Stimulated activated CD4-positive, alpha-beta T cell treated with anti-CD3 and anti-CD28 coated beads, TNF-alpha, amount 100 ng/mL, for 48 hours (primary cell): ENCODE measurements at places on chromosomes 6 and 20.
A peak's percentile ranks its signal among the peaks of the same experiment; 100 is the strongest.

DNA sequence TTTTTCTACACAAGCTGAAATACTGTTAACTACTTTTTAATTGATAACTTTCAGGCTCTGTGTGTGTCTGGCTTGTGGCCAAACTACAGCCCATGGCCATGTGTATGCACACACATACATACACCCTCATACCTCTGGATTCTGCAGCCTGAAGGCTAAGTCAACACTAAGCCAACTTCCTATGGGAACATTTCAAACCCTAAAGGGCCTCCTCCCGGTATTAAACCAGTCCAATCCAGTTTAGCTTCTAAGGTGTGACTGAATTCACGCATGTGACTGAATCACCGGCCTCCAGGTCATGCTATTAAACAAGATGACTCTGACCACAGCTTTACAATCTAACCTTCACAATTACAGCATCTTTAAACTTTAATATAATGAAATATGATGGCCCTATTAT, 20.7 kb upstream of the DST start:
- DNase-seq = no peak

- no peak for DNase-seq
These were observed 117.0 kb upstream of the PRL start for GRCh38 chr6:22413681-22414311.

DNA sequence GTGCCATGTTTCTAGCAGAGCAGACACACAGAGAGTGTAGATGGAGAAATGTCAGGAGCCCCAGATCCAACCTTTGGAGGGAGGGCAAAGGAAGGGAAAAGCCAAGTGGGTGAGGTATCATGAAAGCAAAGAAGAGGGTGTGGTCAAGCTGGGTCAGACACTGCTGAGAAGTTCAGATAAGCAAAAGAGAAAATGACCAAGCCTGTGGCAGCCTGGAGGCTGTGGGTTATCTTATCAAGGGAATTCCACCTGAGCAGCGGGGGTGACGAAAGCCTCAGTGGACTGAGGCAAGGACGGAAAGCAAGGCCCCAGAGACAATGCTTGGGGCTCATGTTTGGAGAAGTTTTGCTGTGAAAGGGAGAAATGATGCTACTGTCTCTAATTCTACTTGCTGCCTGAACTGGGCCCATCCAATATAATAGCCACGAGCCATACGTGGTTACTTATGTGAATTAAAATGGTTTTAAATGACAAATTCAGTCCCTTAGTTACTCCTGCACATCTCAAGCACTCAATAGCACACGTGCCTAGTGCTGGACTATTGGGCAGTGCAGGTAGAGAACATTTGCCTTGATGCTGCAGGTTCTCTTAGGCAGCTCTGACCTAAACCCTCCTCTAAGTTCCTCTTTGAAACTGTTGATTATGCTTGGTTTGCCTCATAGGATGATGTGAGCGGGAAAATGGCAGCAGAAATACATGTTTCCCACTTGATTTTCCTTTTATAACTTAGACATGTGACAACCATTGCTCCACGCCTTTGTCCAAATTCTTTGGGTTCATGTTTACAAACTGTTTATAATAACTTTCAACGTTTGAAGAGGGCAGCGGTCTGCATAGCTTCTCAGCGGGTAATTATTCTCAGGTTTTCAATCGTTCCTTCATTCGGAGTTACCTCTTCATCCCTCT, 63.7 kb downstream of the SLC22A23 start:
- DNase-seq = no peak

- peak; percentile 31 for DNase-seq
These were observed 47.5 kb downstream of the DSTN start for GRCh38 chr20:17617212-17617867.
